ENCODE measurements at places on chromosomes 3 and 15. TPM values are rescaled to one million over a fixed set of nuclear protein-coding genes. Genes with fewer than 3 reads are reported as not detected.

DNA sequence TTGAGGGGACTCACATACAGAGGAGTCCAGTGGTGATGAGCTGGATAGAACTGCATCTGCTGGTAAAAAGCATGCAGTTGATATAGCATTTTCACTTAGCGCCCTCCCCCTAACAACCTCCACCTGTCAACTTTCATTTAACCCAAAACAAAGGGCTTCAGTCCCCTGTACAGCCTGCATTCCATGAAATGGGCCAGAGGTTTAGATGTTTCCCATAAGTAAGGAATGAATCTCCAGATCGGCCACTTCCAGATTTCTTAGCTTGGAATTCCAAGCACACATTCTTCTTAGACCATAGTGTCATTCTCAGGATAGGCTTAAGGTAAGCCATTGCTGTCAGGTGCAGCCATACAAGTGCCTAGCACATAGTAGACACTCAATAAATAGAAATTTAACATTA lies 32.9 kb upstream of the BFSP2 start:
- no peak overlapping the region for H3K4me3 ChIP-seq
- DNase-seq = no peak
- no peak overlapping the region for H3K27ac ChIP-seq
- H3K4me1 ChIP-seq = no peaks in the 10 kb centered on the region

The DNAH1 gene
- total RNA-seq = 6.1 TPM

GRCh38 chr3:134378818-134379217 lies 4.6 kb upstream of the AMOTL2 start:
- no peaks in the 10 kb centered on the region for H3K36me3 ChIP-seq
- peaks cover 20% of the 10 kb centered on the region for H3K27me3 ChIP-seq
- H3K27ac ChIP-seq = no peak overlapping the region
- H3K4me3 ChIP-seq = no peak overlapping the region
- H3K4me1 ChIP-seq = peaks cover 43% of the 10 kb centered on the region
- no peak for DNase-seq

The CPNE9 gene
- not detected for total RNA-seq

The TMCO5A gene
- total RNA-seq = not detected

- no peak overlapping the region for H3K4me3 ChIP-seq
- H3K36me3 ChIP-seq = no peaks in the 10 kb centered on the region
- peaks cover 46% of the 10 kb centered on the region for H3K27me3 ChIP-seq
- no peak overlapping the region for H3K27ac ChIP-seq
Observed at GRCh38 chr15:29141308-29142128, 128.1 kb downstream of the NSMCE3 start.

DNA sequence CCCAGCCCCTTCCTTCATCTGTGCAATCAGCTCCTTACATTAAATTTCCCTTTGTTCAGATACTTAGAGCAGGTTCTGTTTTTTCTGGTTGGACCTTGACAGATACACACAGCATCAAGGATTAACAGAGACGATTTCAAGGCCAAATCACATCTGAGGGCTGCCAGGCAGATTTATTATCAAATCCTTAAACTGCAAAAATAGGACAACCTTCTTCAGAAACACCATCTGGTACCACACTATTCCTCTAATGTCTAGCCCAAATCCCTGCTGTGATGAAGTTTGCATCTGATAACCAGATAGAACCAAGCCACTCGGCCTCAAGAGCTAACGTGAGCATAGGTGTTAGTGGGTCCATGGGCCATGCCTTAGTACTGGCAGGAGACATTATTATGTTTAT lies 250.7 kb upstream of the PROK2 start:
- no peak for DNase-seq
- no peak overlapping the region for H3K4me3 ChIP-seq
- no peaks in the 10 kb centered on the region for H3K4me1 ChIP-seq
- no peak overlapping the region for H3K27ac ChIP-seq
- no peaks in the 10 kb centered on the region for H3K36me3 ChIP-seq

DNA sequence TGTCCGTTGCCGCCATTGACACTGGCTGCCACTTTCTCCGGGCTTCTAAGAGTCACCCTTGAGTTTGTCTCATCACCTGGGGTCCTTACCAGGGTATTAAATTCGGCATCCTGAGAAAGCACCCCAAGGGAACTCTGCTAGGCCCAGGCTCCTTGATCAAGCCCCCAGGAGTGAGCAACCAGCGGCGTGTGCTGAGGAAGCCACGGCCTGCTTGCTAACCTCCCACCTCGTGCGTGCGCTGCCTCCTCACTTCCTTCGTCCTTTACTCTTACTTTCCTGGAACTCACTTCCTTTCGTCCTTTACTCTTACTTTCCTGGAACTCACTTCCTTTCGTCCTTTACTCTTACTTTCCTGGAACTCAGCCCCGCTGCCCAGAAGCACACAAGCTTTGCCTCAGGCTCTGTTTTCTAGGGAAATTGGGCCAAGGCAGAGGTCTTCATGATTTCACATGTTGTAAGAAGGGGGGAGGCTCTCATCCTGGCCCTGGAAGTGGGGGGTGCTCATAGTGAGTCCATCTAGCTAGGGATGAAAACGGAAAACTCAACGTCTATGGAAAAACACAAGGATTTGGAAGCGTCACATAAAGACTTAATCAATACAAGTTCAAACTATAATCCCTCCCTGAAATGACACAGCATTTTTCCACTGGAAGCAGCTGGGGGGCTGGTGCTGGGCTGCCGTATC lies 36.7 kb upstream of the BDH1 start:
- H3K4me1 ChIP-seq = peaks cover 11% of the 10 kb centered on the region
- H3K4me3 ChIP-seq = no peak overlapping the region
- no peak for DNase-seq
- no peak overlapping the region for H3K27ac ChIP-seq
- H3K27me3 ChIP-seq = no peaks in the 10 kb centered on the region
- H3K36me3 ChIP-seq = no peaks in the 10 kb centered on the region

DNA sequence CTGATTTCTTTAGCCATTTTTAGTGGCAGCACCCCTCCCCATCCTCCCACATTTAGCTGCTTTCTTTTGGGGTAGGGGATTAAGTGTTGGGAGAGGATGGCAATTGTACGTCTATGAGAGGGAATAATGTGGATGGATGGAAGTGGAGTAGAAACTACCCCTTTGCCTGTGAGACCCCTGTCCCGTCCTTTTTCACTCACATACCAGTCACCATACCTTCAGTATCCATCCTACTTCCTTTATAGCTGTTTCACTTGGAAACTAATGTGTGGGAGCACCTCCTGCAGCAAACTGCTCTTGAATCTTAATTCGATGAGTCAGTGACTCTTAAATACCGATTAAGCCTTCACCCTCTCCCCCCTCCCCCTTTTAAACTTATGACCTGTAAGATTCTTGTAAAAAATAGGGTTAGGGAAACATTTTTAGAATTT lies 730 bp downstream of the SPRED1 start:
- H3K27ac ChIP-seq = peak overlapping the region; percentile 97
- DNase-seq = no peak
- H3K27me3 ChIP-seq = peaks cover 10% of the 10 kb centered on the region

DNA sequence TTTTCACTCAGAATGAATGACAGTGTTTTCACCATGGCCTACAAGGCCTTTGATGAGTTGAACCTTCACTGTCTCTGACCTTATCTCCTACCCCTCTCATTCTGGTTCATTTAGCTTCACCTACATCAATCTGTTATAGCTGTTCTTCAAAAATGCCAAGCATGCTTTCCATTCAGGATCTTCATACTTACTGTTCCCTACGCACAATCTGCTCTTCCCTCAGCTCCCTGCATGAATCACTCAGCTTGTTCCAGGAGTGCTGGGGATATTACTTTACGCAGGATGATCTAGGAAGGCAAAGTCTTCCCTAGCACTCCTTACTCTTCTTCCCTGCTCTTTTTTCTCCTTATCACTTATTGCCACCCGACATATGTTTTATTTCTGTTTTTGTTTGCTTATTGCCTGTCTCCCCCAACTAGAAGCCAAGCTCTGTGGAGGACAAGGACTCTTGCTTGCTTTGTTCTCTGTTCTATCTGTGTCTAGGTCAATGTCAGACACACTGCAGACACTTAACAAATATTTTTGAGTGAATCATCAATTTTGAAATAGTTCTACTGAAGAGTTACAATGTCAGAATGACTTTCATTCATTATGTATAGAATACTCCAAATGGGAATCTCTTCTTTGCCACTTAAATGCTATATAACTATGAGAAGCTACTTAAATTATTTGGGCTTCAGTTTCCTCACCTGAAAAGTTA lies 238.3 kb upstream of the FEZF2 start:
- no peak overlapping the region for H3K4me3 ChIP-seq
- H3K27me3 ChIP-seq = no peaks in the 10 kb centered on the region
- no peak for DNase-seq
- no peaks in the 10 kb centered on the region for H3K4me1 ChIP-seq
- H3K27ac ChIP-seq = no peak overlapping the region

GRCh38 chr15:70701891-70702568 lies 61.3 kb downstream of the UACA start:
- no peaks in the 10 kb centered on the region for H3K36me3 ChIP-seq
- H3K27me3 ChIP-seq = no peaks in the 10 kb centered on the region
- no peak for DNase-seq
- peak overlapping the region; percentile 79 for H3K27ac ChIP-seq

GRCh38 chr15:85707519-85708338 lies 87.0 kb downstream of the KLHL25 start:
- H3K27ac ChIP-seq = peak overlapping the region; percentile 91
- peak overlapping the region; percentile 18 for H3K4me3 ChIP-seq
- DNase-seq = peak; percentile 49
- no peaks in the 10 kb centered on the region for H3K27me3 ChIP-seq
